ENCODE measurements at places on chromosomes 5 and 9.
A peak's percentile ranks its signal among the peaks of the same experiment; 100 is the strongest.

DNA sequence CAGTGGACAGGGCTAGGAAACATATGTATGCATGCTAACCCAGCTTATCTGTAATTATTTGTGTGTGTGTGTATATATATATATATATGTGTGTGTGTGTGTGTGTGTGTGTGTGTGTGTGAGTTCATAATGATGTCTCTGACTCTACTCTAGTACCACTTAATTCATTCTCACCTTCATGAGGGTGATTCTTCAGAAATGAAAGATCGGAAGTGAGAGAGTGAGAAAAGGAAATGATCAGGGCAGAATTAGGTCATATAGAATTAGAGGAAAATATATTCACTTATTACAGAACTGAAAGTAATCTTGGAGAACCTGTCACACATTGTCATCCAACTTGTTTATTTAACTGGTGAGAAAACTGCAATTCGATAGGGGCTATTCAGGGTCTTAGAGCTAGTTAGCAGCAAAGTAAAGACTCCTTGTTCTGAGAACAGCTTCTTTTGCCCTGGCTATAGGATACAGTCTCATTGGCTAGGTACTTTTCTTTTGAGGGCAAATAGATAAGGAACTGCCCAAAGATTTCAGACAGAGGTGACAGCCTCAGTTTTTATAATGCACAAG lies 58.8 kb downstream of the C9orf153 start:
- no peak for DNase-seq

DNA sequence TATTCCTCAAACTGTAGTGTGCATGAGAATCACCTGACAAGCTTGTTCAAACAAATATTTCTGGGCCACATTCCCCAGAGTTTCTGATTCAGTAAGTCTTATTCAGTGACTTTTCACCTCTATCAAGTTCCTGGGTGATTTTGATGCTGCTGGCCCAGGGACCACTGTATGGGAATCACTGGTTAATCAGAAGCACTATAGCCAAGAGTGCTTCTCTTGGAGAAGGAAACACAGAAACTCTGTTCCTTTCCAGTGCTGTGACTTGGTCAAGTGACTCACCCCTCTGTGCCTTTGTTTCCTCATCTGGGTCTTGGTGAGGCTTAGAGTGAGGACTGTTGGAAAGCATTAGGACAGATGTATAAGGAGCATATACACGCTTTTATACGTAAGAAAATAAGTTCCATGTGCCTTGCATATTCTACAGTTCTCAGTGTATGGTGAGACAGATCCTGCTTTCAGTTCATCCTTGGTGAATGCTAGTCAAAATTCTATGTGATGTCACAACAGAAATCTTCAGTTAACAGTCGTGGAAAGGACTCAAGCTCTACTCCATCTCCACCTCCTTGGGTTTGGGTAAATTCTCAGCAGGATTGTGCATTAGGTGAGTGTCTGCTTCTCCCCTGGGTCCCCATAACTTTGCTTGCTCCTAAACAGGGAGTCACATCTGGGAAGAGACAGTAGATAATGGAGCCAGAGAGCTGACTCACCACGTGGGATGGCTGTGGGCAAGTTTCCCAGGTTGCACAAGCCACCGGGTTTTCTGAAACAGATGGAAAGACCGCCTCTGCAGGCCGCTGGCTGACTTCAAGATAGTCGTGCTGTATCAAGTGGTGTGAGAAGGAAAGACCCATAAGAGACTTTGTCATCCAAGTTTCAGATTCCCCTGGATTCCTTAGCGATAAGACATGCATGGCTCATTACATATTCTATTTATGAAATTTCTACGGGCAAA lies 117.0 kb downstream of the NXNL2 start:
- DNase-seq = no peak

GRCh38 chr9:114607671-114608524 lies 3.2 kb upstream of the TMEM268 start:
- DNase-seq = no peak

DNA sequence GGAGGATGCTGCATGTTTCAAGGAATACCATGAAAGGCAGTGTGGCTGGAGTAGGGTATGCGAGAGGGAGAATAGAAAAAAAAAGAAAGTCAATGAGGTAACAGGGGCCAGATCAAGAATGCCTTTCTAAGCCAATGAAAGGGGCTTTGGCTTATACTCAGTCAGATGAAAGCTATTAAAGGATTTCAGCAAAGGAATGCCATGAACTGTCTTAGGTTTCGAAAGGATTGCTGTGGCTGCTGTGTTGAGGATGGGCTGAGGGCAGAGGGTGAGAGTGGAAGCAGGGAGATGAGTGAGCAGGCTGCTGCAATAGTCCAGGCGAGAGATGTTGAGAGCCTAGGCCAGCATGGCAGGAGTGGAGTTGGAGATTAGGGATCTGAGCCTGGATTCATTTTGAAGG lies 135.4 kb upstream of the CKMT2 start:
- DNase-seq = no peak

- no peak for DNase-seq
Measured at GRCh38 chr5:170614065-170614490, 110.3 kb downstream of the KCNIP1 start.

DNA sequence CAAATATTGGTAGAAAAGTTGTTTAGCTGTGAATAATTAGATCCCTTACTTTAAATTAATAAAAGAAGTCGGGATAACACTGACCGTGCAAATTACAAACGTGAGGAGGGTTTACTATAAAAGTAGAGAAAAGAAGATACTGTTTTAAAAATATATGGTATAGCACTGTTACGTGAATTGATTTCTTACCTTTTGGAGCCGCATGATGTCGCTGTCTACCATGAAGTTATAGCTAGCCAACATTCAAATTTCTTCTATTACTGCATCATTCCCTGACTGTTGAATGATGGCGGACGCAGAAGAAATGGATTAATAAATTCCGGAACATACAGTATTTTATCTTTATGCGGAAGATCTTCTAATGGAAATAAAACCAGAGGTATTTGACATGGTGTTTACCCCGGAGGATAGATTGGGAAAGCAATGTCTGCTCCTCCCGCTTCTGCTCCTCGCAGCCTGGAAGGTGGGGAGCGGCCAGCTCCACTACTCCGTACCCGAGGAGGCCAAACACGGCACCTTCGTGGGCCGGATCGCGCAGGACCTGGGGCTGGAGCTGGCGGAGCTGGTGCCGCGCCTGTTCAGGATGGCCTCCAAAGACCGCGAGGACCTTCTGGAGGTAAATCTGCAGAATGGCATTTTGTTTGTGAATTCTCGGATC lies at the start of gene PCDHA6:
Gene PCDHA6 (plus strand): TSS at position 257 of the 658 bp plus-strand sequence. CDS start 132 bp downstream, at position 389.
- DNase-seq = no peak

- no peak for DNase-seq
Measured at GRCh38 chr5:82664732-82665131, 386.6 kb upstream of the RPS23 start.

DNA sequence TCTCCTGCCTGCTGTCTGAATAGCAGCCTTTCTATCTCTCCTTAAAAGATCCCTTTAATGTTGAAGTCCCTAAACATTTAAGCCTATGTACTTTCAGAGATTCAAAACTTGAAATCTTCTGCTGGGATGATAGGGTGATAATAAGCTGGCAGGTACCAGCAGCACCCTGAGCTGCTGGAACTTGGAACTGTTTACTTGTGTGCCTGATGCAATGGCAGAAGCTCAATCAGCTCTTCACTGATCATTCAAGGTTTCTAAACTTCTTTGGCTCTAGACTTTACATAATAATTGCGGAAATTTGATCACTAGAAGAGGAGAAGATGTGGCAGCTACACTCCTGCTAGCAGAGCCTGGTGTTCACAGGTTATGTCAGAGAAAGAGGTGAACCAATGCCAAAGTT lies 27.6 kb downstream of the MRPS27 start:
- DNase-seq = no peak

GRCh38 chr5:73197637-73198257 lies 24.8 kb downstream of the TMEM174 start:
- DNase-seq = no peak

DNA sequence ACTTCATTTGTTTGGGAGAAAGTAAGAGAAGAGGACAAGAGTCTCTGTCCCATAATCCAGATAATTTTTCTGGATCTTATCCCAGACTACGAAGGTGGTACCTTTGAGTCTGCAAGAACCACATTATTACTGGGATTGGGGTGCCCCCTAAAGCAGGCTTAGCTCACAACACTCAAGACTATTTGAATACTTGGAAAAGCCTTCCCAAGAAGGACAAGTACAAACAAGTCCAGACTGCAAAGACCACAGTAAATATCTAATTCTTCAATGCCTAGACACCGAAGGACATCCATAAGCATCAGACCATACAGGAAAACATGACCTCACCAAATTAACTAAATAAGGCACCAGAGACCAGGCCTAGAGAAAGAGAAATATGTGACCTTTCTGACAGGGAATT lies 40.2 kb upstream of the TMED7 start:
- DNase-seq = no peak

DNA sequence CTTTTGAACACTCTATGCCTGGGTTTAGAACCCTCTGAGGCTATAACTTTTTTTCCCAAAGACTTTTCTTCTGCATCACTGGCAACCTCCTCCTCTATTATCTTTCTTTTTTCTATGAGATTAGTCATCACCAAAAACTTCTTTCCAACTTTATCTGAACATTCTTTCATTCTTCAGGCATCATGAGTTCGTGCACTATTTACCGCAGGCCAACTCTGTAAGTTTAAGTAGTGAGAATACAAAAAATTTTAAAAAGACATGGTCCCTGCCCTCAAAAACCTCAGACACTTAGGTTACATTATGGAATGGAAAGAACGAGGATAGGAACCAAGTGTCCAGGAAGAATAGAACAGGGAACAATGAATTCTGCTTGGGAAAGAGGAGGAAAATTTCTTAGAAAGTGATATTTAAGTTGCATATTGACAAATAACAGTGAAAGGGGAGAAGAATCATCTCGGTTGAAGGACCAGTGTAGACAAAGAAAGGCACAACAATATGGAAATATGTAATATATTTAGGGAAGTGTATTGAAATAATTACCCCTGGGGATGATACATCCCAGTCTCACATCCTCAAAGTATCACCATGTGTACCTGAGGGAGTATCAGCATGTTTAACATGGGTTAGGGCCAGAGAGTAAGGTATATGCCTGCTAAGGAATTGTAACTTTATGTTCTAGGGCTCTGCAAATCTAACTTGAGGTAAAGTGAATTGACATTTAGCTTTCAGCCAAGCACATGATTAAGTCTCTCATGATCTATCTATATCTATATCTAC lies 196.5 kb upstream of the NREP start:
- no peak for DNase-seq

- no peak for DNase-seq
Measured at GRCh38 chr5:156169495-156169894, 157.5 kb upstream of the SGCD start.

GRCh38 chr9:87880116-87880515 lies 2.6 kb upstream of the SPATA31E1 start:
- DNase-seq = no peak

GRCh38 chr9:98101868-98102273 lies 17.2 kb downstream of the TRIM14 start:
- DNase-seq = peak; percentile 48

DNA sequence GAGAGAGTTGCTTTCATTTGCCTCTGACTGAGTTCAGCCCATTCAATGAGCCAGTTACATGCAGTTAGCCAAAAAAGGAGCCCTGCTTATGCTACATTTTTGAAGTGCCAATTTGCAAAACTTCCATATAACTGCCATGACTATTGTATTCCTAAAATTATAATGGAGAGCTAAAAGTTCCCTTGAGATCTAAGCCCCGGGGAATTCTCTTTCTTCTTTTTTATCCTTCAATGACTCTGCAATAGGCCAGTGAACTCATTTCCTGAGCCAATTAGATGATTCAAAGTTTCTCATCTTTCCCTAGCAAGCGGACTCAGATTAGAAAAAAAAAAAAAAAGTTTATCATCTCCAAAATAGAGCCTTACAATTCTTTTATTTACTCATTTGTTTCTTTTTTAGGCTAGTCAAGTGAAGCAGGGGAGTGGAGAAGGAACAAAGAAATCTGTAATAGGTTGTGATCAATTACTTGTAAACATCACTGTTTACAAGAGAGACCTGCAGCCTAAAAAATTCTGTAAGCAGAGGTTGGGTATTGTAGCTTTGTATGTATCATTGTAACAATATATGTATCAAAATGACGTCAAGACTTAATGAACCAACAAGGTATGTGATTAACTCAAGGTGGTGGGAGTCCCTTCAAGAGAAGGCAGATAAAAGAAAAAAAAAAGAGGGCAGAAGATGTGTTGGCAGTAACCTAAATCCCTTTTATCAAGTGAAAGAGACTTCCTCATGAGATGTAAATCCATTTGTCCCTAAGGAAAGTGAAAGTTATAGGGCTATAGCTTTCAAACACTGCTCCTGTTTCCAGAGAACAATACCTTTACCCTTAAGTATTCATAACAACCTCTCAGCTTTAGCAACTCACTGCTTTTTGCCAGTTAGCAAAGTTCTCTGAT lies 48.7 kb upstream of the HOMER1 start:
- no peak for DNase-seq

GRCh38 chr9:134623258-134624066 lies 18.1 kb upstream of the COL5A1 start:
- no peak for DNase-seq

DNA sequence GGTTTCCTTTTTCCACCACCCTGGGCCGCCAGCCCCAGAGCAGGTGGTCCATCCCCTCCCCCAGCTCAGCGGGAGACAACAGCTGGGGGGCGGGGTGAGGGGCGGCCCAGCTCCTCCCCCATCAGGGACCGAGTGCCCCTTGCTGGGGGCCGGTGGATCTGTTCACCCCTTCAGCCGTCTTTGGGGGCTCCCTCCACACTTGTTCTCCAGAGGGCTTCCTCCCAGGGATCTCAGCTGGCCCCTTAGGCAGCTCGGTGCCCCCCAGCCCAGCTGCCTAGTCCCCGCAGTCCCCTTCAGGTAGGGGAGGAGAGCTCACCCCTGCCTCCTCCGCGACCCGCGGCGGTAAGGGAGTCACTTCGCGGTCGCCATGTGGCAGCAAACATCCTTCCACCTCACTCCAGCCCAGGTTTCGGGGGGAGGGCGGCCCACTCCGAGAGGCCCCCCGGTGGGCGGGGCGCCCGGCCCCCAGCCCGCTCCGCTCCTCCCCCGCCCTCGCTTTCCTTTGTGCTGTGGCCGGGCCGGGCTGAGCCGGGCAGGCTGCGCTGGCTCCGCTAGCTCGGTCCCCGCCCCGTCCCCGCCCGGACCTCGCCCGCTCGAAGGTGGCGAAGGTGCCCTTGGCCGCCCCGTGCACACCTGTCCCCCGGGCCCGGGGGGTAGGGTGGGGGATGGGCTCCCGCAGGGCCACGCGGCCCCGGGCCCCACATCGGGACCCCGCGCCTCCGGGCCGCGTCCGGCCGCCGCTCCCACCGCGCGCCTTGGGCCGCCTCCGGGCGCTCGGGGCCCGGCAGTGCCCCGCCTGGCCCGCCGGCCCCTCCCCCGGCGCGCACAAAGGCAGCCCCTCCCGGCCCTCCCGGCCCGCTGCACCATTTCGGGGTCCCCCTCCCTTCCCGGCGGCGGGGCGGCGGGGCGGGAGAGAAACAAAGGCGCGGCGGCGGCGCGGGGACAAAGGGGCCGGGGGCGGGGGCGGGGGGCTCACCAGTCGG lies 683 bp downstream of the DBN1 start:
- DNase-seq = no peak

GRCh38 chr5:76074487-76075065 lies 8.6 kb upstream of the SV2C start:
- DNase-seq = no peak

- no peak for DNase-seq
Measured at GRCh38 chr5:172904643-172905345, 54.4 kb upstream of the RPL26L1 start.
